Motor neuron (in vitro differentiated cells): ENCODE measurements at places on chromosomes 7 and 10. TPM values are rescaled to one million over a fixed set of nuclear protein-coding genes. Genes with fewer than 3 reads are reported as not detected.
A peak's percentile ranks its signal among the peaks of the same experiment; 100 is the strongest.

Gene HYAL4
- not detected in 2 replicates for total RNA-seq

DNA sequence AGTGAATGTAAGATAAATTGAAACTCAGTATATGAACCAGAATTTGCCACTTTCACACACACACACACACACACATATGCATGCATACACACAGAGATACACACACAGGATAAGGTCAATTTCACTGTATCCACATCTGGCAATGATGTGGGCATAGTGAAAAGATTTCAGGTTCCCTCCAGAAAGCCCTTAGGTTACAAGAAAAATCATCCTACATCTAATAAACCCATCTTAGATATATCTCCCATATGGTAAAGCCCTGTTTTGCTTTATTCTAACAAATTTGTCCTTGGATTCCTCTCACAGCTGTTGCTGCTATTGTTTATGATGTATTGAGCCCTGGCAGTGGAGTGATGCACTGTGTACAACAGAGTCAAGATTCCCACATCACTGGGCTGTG is 27.9 kb upstream of the DLX6 start:
- no peak for ATAC-seq

DNA sequence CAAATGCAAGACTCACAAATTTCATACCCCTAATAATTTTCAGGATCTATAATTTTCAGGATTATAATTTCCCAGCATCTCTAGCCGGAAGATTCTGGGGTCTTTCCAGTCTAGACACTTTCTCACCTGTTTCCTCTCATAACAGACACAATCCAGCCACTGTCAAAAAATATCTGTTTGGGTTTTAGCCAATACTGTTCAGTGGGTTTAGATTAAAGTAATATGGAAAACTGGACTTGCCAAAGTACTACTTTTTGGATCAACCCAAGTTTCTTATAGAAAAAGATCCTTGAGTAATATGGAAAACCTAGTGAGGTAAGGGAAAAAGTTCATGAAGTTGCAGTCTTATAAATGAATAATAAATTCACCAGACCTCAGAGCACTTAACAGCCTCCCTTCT is 62.1 kb upstream of the NEBL start:
- no peak for ATAC-seq

Gene AGR2
- not detected in 2 replicates for total RNA-seq

GRCh38 chr7:22146961-22147512 is 201.3 kb upstream of the CDCA7L start:
- ATAC-seq: peak; percentile 70

Gene UNCX
- 0.38 TPM in 1 of 2 replicates, not detected in the other for total RNA-seq

GRCh38 chr7:149883452-149883861 is 9.7 kb downstream of the ATP6V0E2 start:
- ATAC-seq: no peak

Gene HOXA10
- 0.41 TPM in 1 of 2 replicates, not detected in the other for total RNA-seq

DNA sequence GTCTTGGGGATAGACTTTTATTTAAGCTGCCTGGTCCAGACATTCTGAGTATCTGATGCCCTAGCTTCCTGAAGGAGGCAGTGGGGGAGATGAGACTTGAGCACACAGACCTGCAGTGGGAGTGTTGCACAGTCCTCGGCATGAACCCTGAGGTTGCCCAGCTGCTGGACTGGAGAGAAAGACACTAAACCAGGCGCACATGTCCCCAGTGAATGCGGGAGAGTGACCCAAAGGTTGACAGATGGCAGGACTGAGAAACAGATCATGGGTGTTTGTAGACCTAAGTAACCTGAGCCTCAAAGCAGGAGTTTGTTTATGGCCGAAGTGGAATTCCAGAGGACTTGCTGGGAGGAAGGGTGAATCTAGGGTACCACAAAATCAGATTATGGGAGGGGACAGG is 15.7 kb upstream of the MSRB2 start:
- ATAC-seq: no peak

Gene ATOH7
- 0.69 and 1.3 TPM in 2 replicates for total RNA-seq

- no peak for ATAC-seq
Observed at GRCh38 chr10:1033601-1034000, 7.9 kb upstream of the IDI2 start.

DNA sequence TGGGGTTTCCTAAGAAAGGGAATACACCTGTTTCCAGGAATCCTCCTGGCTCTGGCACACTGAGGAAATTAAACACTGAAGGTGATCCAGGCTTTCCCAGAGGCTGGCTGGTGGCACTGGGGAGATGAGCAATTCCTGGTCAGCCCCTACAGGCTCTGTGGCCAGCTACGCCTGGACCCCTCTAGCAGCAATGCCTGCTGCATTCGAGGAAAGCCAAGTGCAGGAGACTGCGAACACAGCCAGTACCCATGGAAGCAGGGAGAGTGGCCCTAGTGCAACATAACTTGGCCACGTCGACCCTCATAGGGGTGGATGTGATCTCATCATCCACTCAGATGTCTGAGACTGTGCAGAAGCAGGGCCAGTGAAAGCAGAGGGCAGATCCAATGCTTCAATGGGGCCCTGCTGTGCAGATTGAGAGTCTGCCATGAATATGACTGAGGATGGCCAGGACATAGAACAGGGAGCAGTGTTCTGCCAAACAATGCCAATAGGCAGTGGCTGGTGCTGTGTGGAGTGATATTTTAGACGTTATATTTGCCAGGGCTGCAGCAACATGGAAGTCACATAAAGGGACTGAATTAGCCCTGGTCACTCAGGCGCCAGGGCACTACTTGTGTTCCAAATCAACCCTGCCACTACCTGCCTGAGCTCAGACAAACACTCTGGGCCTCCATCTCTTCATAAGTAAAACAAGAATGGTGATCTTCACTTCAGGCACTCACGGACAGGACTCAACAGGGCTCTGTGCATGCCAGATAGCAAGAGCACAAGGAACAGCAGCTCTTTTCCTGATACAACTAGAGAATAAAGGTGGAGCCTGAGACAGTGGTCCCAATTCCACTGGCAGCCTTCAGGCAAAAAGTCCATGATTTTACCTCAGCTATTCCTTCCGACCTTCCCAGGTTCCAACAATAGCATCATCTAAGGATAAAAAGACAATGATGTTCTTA is 2.4 kb downstream of the ZNF488 start:
- no peak for ATAC-seq

Gene MPP7
- 1.5 and 1.8 TPM in 2 replicates for total RNA-seq
